ENCODE measurements at places on chromosomes 7 and 10.
A peak's percentile ranks its signal among the peaks of the same experiment; 100 is the strongest.

DNA sequence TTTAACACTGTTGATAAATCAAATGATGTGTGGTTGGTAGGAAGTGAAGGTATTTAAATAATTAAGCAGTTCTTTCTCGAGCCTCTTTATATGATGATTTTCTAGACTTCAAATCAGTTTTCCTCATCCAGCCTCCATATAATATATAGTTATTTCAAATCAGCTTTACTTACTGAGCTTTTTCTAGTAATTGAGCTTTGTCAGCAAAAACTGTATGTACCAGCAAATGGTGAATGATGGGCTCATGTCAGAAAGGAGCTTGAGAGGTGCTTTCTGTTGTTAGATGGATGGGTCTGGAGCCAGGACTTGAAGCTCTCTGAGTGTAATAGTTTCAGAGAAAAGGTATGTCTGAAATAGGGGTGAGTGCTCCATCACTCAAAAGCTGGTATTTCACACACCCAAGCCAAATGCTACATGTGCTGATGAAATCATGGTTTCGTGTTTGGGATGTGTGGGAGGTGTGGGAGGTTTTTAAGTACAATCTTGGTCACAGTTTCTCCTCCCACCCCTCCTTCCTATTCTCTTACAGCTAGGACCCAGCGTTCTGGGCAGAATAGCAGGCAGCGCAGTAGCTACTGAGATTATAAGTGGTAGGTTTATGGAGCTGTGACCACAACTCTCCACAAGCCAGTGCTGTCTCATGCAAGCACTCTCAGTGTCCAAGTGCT is 55.8 kb downstream of the LRMDA start:
- no peaks in the 10 kb centered on the region for H3K36me3 ChIP-seq
- no peak overlapping the region for H3K27ac ChIP-seq
- no peak overlapping the region for H3K4me3 ChIP-seq
- no peak for DNase-seq
- H3K27me3 ChIP-seq, result peaks cover 4% of the 10 kb centered on the region

GRCh38 chr10:92184977-92185376 is 105.9 kb downstream of the CPEB3 start:
- peaks cover 1% of the 10 kb centered on the region for H3K36me3 ChIP-seq
- no peak overlapping the region for H3K4me3 ChIP-seq

GRCh38 chr7:3825491-3825890 is 524.4 kb downstream of the SDK1 start:
- DNase-seq, result no peak
- no peak overlapping the region for H3K27ac ChIP-seq
- peaks cover 2% of the 10 kb centered on the region for H3K27me3 ChIP-seq
- no peak overlapping the region for H3K4me3 ChIP-seq
- no peaks in the 10 kb centered on the region for H3K4me1 ChIP-seq

DNA sequence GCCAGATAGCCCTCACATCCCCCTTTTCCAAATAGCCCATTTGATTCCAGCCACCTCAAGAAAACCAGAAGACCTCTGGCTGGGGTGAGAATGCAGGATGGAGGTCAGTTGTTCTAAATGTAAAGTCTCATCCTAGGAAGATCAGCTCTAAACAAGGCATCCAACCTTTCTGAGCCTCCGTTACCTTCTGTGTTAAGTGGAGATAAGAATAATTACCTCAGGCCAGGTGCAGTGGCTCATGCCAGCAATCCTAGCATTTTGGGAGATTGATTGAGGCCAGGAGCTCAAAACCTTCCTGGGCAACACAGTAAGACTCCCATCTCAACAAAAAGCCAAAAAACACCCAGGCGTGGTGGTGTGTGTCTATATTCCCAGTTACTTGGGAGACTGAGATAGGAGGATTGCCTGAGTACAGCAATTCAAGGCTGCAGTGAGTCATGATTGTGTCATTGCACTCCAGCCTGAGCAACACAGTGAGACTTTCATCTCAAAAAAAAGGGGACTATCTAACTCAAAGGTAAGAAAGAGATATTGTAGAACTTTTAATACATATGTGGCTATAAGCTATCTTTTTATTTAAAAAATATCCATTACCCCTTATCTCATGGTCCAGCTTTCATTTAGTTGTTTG is 43.5 kb downstream of the PRTFDC1 start:
- no peaks in the 10 kb centered on the region for H3K27me3 ChIP-seq
- DNase-seq, result no peak
- H3K27ac ChIP-seq, result no peak overlapping the region
- peaks cover 28% of the 10 kb centered on the region for H3K36me3 ChIP-seq
- H3K4me1 ChIP-seq, result peaks cover 3% of the 10 kb centered on the region

GRCh38 chr10:93745408-93746065 is 12.2 kb upstream of the LGI1 start:
- H3K36me3 ChIP-seq, result no peaks in the 10 kb centered on the region
- DNase-seq, result no peak
- peaks cover 2% of the 10 kb centered on the region for H3K4me1 ChIP-seq
- no peak overlapping the region for H3K27ac ChIP-seq
- no peak overlapping the region for H3K4me3 ChIP-seq

- no peak overlapping the region for H3K4me3 ChIP-seq
- H3K27me3 ChIP-seq, result no peaks in the 10 kb centered on the region
- H3K4me1 ChIP-seq, result peaks cover 21% of the 10 kb centered on the region
- DNase-seq, result no peak
- H3K27ac ChIP-seq, result no peak overlapping the region
These were observed 280 bp downstream of the DNAAF5 start for GRCh38 chr7:726854-727103.

GRCh38 chr10:132062641-132063390 is 2.9 kb upstream of the JAKMIP3 start:
- H3K27ac ChIP-seq, result no peak overlapping the region
- no peaks in the 10 kb centered on the region for H3K36me3 ChIP-seq

GRCh38 chr7:23405240-23405618 is 65.1 kb downstream of the IGF2BP3 start:
- H3K27ac ChIP-seq, result no peak overlapping the region
- DNase-seq, result no peak
- no peak overlapping the region for H3K4me3 ChIP-seq
- no peaks in the 10 kb centered on the region for H3K36me3 ChIP-seq
- H3K4me1 ChIP-seq, result no peaks in the 10 kb centered on the region

GRCh38 chr7:42445691-42446090 is 208.7 kb upstream of the GLI3 start:
- H3K4me1 ChIP-seq, result no peaks in the 10 kb centered on the region
- no peak for DNase-seq
- H3K4me3 ChIP-seq, result no peak overlapping the region
- no peak overlapping the region for H3K27ac ChIP-seq
- no peaks in the 10 kb centered on the region for H3K27me3 ChIP-seq

GRCh38 chr7:74012842-74013249 is 15.1 kb upstream of the ELN start:
- H3K27ac ChIP-seq, result no peak overlapping the region
- no peak overlapping the region for H3K4me3 ChIP-seq
- peaks cover 2% of the 10 kb centered on the region for H3K4me1 ChIP-seq
- DNase-seq, result no peak
- H3K36me3 ChIP-seq, result no peaks in the 10 kb centered on the region

- peak overlapping the region; percentile 94 for H3K4me3 ChIP-seq
- H3K27ac ChIP-seq, result peak overlapping the region; percentile 90
- peaks cover 2% of the 10 kb centered on the region for H3K36me3 ChIP-seq
- H3K4me1 ChIP-seq, result peaks cover 12% of the 10 kb centered on the region
These were observed 760 bp downstream of the THNSL1 start for GRCh38 chr10:25017154-25017590.

- no peak overlapping the region for H3K27ac ChIP-seq
- H3K27me3 ChIP-seq, result no peaks in the 10 kb centered on the region
- no peak for DNase-seq
These were observed 34.5 kb upstream of the EGR2 start for GRCh38 chr10:62850646-62851045.

- H3K27me3 ChIP-seq, result peaks cover 3% of the 10 kb centered on the region
- no peak overlapping the region for H3K27ac ChIP-seq
- no peaks in the 10 kb centered on the region for H3K4me1 ChIP-seq
- H3K36me3 ChIP-seq, result no peaks in the 10 kb centered on the region
These were observed 48.3 kb downstream of the TMEM270 start for GRCh38 chr7:73909051-73909941.

GRCh38 chr7:149827089-149827981 is 10.8 kb upstream of the ZNF862 start:
- peak; percentile 37 for DNase-seq
- peak overlapping the region; percentile 72 for H3K27ac ChIP-seq
- peaks cover 5% of the 10 kb centered on the region for H3K27me3 ChIP-seq

GRCh38 chr7:116687801-116688201 is 15.8 kb downstream of the MET start:
- DNase-seq, result no peak
- H3K4me3 ChIP-seq, result no peak overlapping the region
- peaks cover 11% of the 10 kb centered on the region for H3K27me3 ChIP-seq
- no peaks in the 10 kb centered on the region for H3K4me1 ChIP-seq
- H3K27ac ChIP-seq, result no peak overlapping the region
- no peaks in the 10 kb centered on the region for H3K36me3 ChIP-seq

GRCh38 chr10:66405566-66405965 is 520.3 kb upstream of the LRRTM3 start:
- H3K36me3 ChIP-seq, result no peaks in the 10 kb centered on the region
- H3K4me1 ChIP-seq, result no peaks in the 10 kb centered on the region
- no peak overlapping the region for H3K4me3 ChIP-seq
- H3K27me3 ChIP-seq, result no peaks in the 10 kb centered on the region
- no peak overlapping the region for H3K27ac ChIP-seq
- no peak for DNase-seq

DNA sequence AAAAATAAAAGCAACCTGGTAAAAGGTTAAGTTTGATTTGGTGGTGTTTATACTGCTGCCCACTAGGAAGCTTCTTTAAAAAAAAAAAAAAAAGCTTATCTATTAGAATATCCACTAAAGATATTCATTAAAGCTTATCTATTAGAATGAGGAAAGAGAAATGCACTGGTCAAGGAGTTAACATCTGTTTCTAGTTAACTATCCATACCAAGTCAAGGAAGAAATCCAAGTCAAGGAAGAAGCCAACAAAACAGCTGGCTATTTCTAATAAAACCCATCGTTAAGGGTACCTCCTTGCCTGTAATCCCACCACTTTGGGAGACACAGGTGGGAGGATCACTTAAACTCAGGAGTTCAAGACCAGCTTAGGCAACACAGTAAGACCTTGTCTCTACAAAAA is 82.6 kb downstream of the JMJD1C start:
- H3K4me3 ChIP-seq, result no peak overlapping the region
- peaks cover 19% of the 10 kb centered on the region for H3K4me1 ChIP-seq
- H3K27me3 ChIP-seq, result no peaks in the 10 kb centered on the region
- no peak overlapping the region for H3K27ac ChIP-seq
- DNase-seq, result no peak

DNA sequence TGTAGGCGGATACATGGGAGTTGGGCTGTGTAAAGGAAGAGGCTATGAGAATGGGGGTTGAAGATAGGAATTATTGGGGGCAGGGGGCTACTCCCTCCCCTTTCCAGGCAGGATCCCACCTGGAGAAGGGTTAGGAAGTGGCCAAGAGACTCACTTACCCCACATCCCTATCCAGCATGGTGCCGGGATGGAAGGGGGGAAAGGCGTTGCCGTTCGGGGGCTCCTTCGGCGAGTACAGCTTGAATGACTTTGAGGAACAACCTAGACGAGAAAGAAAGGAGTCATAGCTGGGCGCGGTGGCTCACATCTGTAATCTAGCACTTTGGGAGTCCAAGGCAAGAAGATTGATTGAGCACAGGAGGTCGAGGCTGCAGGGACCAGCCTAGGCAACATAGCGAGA is 8.9 kb downstream of the LDB1 start:
- H3K4me3 ChIP-seq, result no peak overlapping the region
- no peaks in the 10 kb centered on the region for H3K27me3 ChIP-seq
- DNase-seq, result no peak
- no peak overlapping the region for H3K27ac ChIP-seq
- peaks cover 30% of the 10 kb centered on the region for H3K4me1 ChIP-seq

DNA sequence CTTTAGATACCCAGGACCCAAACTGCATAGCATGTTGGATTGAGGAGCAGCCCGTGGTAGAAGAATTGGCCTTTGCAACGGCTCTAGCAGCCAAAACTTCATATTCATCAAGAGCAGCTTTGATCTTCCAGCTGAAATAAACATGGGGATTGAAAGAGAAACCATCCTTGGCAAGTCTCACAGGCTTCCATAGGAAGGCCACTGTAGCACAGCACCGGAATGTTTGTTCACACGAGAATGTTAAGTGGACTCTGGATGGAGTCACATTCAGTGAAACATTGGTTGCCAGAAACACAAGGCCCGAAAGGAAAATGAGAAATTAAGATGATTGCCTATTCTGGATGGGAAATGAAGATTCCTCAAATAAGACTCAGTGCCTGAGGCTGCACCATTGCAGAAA is 97.4 kb downstream of the RAB18 start:
- H3K27ac ChIP-seq, result no peak overlapping the region
- no peaks in the 10 kb centered on the region for H3K4me1 ChIP-seq
- no peaks in the 10 kb centered on the region for H3K36me3 ChIP-seq

DNA sequence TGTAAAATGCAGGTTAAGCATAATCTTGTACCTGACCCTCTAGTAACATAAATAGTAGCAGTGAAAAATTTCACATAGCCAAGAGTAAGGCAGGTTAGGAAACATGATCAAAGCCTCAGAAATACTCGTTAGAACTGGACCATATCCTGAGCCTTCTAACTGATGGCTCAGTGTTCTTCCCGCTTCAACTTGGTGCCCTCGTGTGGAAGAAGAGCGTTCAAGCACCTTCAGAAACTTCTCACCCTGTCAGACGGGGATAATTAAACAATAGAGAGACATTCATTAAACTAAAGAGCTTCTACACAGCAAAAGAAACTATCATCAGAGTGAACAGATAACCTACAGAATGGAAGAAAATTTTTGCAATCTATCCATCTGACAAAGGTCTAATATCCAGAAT is 124.5 kb downstream of the MYOF start:
- no peak for DNase-seq
- H3K27ac ChIP-seq, result no peak overlapping the region
- H3K27me3 ChIP-seq, result peaks cover 4% of the 10 kb centered on the region
- H3K4me1 ChIP-seq, result peaks cover 3% of the 10 kb centered on the region

DNA sequence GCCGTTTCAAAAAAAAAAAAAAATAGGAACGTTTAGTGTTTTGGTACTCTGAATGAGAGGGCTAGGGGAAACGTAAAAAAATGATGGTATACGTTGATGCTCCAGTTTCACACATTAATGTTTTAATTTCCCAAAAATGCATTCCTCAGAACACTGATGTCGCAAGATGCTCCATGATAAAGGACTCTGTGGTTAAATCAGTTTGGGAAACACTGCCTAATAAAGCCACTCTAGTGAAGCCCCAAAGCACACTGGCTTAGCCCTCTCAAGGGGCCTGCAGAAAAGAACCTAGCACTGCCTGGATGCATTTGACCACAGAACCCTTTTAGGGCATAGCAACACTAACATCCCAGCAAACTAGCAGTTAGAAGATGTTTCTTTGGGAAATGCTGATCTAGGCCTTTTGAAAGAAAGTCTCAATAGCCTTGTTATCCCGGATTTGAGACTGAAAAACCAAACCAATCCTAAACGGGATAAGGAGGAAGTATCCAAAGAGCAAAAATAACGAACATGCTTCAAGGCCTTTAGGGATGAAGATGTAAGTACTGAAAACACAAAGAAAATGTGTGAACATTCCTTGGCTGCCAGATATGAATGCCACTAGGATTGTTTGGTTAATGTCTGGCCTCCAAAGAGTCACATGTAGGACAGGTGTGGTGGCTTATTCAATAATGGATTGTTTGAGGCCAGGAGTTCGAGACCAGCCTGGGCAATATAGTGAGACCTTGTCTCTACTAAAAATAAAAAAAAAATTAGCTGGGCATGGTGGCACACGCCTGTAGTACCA is 11.0 kb downstream of the DLG5 start:
- no peak for DNase-seq
- no peak overlapping the region for H3K27ac ChIP-seq
- H3K4me3 ChIP-seq, result no peak overlapping the region

- peak; percentile 34 for DNase-seq
- H3K27me3 ChIP-seq, result peaks cover 2% of the 10 kb centered on the region
- peak overlapping the region; percentile 94 for H3K27ac ChIP-seq
- H3K36me3 ChIP-seq, result peaks cover 23% of the 10 kb centered on the region
- H3K4me1 ChIP-seq, result peaks cover 19% of the 10 kb centered on the region
These were observed 36.2 kb downstream of the NOLC1 start for GRCh38 chr10:102188298-102188940.

Data from activated naive CD8-positive, alpha-beta T cell treated with anti-CD3 and anti-CD28 coated beads, Interleukin-2, amount 10 ng/mL, durations not matched to agents 7 days and 5 days (primary cell).